ENCODE measurements at places on chromosomes 2 and 18. TPM values are rescaled to one million over a fixed set of nuclear protein-coding genes. Genes with fewer than 3 reads are reported as not detected.
A peak's percentile ranks its signal among the peaks of the same experiment; 100 is the strongest.

DNA sequence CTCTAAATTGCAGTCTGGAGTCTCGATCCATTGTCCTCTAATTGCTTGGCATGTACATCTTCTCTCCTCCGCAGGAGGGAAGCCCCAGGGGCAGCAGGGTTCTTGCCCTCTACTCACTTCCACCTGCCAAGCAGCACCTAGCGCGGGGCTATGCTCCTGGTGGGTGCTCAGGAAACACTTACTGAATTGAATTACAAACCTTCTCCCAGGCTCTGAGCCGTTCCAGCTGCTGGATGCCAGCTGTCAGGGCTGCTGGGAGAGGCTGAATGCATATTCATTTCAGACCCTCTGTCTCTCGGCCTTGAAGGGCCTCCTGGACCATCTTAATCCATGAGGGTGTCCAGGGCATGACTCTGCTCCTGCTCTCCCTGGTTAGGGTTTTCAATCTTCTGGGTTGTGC, 94.0 kb downstream of the CELF4 start:
- H3K4me3 ChIP-seq = no peak overlapping the region
- no peaks in the 10 kb centered on the region for H3K36me3 ChIP-seq
- DNase-seq = no peak
- H3K4me1 ChIP-seq = no peaks in the 10 kb centered on the region

The ATIC gene
- 98.2 TPM for total RNA-seq

GRCh38 chr18:70295192-70296188, 6.6 kb downstream of the SOCS6 start:
- DNase-seq = no peak
- H3K27me3 ChIP-seq = no peaks in the 10 kb centered on the region
- H3K36me3 ChIP-seq = no peaks in the 10 kb centered on the region
- no peak overlapping the region for H3K27ac ChIP-seq
- no peak overlapping the region for H3K4me3 ChIP-seq

- H3K27me3 ChIP-seq = no peaks in the 10 kb centered on the region
- H3K4me1 ChIP-seq = peaks cover 10% of the 10 kb centered on the region
- peak overlapping the region; percentile 71 for H3K27ac ChIP-seq
- H3K4me3 ChIP-seq = no peak overlapping the region
- no peaks in the 10 kb centered on the region for H3K36me3 ChIP-seq
Measured at GRCh38 chr2:68907920-68908253, 36.7 kb upstream of the BMP10 start.

DNA sequence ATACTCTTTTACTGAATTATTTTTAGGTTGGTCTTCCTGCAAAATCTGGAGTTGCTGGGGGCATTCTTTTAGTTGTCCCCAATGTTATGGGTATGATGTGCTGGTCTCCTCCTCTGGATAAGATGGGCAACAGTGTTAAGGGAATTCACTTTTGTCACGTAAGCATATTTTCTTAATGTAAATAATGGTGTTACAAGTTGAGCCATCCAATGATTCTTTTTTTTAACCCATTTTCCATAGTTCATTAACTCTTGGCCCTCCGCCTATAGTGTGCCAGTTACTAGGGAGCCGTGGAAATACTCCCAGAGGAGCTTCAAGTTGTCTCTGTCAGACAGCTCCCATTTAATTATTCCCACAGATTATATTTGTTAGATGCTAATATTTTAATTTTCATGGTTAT, 49.8 kb downstream of the GLS start:
- H3K4me3 ChIP-seq = no peak overlapping the region
- no peak overlapping the region for H3K27ac ChIP-seq
- no peak for DNase-seq
- H3K36me3 ChIP-seq = peaks cover 75% of the 10 kb centered on the region

GRCh38 chr18:45712061-45712460, 11.9 kb upstream of the SLC14A1 start:
- H3K27ac ChIP-seq = no peak overlapping the region
- no peak for DNase-seq
- H3K4me1 ChIP-seq = no peaks in the 10 kb centered on the region

The EFR3B gene
- total RNA-seq = 2.4 TPM

DNA sequence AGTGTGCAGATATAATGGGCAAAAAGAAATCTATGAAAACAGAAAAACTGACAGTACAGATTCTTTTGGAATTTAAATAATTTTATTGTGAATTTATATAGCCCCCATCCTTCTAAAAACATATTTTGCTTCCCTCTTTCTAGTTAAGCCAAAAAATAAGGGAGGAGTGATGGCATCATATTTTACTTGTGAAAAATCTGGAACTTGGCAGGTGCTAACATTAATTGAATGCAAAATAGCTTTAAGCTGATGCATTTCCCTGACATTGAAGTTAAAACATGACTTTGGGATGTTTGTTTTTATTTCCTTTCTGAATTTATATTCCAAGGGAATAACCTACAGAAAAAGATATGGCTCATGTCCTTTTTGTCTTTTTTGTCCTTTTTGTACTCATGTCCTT, 82.6 kb upstream of the RBM44 start:
- H3K27ac ChIP-seq = peak overlapping the region; percentile 69
- H3K4me3 ChIP-seq = no peak overlapping the region
- DNase-seq = no peak
- H3K4me1 ChIP-seq = peaks cover 45% of the 10 kb centered on the region

GRCh38 chr18:54032412-54032811, 192.1 kb downstream of the MBD2 start:
- DNase-seq = no peak
- no peaks in the 10 kb centered on the region for H3K27me3 ChIP-seq
- no peaks in the 10 kb centered on the region for H3K4me1 ChIP-seq
- no peak overlapping the region for H3K27ac ChIP-seq
- H3K4me3 ChIP-seq = no peak overlapping the region
- H3K36me3 ChIP-seq = no peaks in the 10 kb centered on the region

- peak; percentile 4 for DNase-seq
- H3K27me3 ChIP-seq = no peaks in the 10 kb centered on the region
- H3K36me3 ChIP-seq = no peaks in the 10 kb centered on the region
- no peak overlapping the region for H3K4me3 ChIP-seq
- no peaks in the 10 kb centered on the region for H3K4me1 ChIP-seq
Measured at GRCh38 chr18:12031181-12031580, 49.9 kb downstream of the IMPA2 start.

DNA sequence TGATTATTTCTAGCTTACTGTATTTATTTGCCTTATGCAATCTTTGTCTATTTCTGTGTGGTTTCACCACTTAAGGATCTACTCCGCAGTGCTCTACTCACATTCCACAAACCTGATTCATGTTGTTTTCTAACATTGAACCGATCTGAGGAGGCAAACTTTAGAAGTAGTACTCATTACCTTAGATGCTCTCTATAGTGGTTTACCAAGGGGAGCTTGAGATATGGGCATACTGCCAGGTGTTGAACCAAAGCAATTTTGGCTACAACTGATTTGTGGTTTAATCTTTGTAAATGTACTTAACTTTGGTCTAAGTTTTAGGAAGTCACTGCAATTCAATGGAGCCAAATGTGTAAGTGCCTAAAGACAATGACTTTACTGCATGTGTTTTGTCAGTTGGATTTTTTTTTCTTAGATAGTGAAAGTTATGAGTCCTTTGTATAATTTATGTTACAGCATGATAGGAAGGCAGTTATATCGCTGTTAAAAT, 50.1 kb downstream of the MAP2 start:
- no peak overlapping the region for H3K4me3 ChIP-seq
- peak; percentile 37 for DNase-seq
- no peak overlapping the region for H3K27ac ChIP-seq

DNA sequence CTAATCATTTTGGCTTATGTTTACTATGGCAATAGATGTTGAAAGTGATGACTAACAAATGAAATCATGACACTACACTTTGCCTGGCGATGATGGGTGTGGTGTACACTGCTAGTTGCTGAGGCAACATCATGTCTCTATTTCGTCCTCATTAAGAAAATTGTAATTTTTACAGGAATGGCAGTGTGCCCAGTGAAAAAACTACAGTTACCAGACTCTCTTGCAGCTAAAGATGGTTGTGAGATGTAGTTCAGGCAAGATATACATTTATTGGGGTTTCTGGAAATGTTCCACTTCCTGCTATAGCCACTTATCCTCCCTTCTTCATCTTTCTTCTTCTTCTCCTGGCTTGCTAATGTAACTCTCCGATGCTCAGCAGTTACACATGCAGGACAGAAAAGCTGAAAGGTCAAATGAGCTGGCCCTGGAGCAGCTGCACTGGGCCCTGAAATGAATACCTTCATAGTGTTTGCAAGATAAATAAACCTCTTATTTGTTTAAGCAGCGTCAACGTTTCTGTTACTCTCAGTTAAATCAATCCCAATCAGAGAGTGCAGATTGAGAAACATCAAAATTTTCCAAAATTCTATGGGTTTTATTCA, 46.0 kb downstream of the SOCS6 start:
- no peak overlapping the region for H3K4me3 ChIP-seq
- no peaks in the 10 kb centered on the region for H3K27me3 ChIP-seq

GRCh38 chr2:233756429-233757081, 3.5 kb upstream of the UGT1A1 start:
- no peak overlapping the region for H3K27ac ChIP-seq
- no peaks in the 10 kb centered on the region for H3K27me3 ChIP-seq
- no peak overlapping the region for H3K4me3 ChIP-seq
- H3K4me1 ChIP-seq = no peaks in the 10 kb centered on the region
- H3K36me3 ChIP-seq = no peaks in the 10 kb centered on the region
- DNase-seq = no peak

DNA sequence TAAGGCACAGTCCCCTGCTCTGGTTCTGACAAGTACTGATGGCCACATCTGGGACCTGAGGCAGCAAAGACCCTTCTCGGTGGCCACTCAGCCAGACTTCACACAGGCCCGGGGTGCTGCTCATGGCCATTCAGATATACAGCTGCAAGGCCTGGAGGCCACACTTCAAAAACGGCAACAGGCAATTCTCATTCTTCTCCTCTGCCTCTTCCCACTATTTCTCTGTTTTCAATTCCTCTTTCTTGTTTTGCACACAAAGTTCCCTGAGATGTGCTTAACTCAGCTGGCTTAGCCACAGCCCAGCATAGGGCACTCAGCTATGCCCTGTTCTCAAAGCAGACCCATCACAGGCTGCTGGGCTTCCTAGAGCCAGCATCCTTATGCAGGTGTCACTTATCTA, 29.9 kb downstream of the PTPN18 start:
- DNase-seq = no peak
- no peak overlapping the region for H3K4me3 ChIP-seq
- no peaks in the 10 kb centered on the region for H3K36me3 ChIP-seq
- H3K27me3 ChIP-seq = no peaks in the 10 kb centered on the region

DNA sequence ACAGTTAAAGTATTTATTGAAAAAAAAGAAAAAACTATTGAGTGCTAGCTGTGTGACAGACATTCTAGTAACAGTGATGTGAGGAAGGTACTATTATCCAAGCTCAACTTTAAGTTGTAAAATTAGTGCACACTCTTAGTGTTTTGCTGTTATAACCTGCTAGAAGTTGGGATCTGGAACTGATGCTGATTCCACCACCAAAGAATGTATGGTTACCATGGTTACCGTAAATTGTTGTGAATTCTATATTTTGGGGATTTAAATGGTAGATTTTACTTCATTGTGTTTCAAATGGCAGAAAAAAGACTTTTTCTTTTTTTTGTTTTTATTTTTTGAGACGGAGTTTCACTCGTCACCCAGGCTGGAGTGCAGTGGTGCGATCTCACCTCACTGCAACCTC, 5.3 kb downstream of the AGFG1 start:
- no peak for DNase-seq
- no peaks in the 10 kb centered on the region for H3K36me3 ChIP-seq
- peaks cover 92% of the 10 kb centered on the region for H3K4me1 ChIP-seq
- no peaks in the 10 kb centered on the region for H3K27me3 ChIP-seq
- H3K27ac ChIP-seq = no peak overlapping the region

DNA sequence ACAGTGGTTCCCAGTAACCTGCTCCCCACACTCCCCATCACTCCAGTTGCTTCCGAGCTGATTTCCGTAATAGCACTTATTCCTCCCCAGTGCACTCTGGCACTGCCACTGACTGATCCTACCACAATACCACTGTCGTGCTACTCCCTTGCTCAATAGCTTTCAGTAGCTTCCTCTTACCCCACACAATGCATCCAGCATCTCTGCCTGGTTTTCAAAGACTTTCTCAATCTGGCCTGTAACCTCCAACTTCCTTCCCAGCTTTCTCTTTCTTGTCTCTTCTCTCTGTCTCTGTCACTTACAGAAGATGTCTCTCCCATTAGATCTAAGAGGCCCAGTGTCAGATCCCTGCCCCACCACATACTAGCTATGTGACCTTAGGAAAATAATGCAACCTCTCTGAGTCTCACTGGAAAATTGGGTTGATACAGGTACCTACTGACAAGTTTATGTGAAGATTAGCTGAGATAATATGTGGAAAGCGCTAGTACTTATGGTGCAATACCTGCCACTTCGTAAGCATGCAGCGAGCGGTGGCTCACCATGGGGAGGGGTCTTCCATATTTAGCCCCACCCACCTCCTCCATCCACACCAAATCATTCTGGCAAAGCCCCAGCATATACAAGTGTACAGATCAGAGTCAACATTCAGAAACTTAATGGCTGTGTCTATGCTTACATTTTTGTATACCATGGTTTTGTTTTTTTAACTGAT, 36.7 kb downstream of the SFXN5 start:
- H3K27me3 ChIP-seq = no peaks in the 10 kb centered on the region
- peaks cover 53% of the 10 kb centered on the region for H3K4me1 ChIP-seq
- H3K4me3 ChIP-seq = no peak overlapping the region
- no peak for DNase-seq
- H3K36me3 ChIP-seq = peaks cover 10% of the 10 kb centered on the region

All from left lung (tissue), 14 donors.